ENCODE measurements at places on chromosomes 4 and X.

- DNase-seq, result no peak
Observed at GRCh38 chrX:68833855-68834331, 5.1 kb downstream of the EFNB1 start.

DNA sequence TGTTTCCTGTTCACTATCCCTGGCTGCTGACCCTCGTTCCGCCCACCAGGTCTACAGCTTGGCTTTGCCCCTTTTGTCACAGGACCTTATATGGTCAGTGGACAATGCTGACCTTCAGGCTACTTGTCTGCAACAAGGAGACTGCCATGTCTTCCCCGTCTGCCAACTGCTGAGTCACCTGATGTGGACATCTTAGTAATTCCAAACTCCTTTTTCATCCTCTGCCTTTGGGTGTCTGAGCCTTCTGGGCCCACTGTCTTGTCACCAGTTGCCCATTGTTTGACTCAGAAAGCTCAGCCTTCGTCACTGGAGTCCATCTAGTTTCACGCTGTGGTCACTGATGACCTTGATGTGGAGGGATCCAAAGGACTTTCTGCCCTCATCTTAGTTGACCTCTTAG lies 30.2 kb downstream of the GPRIN3 start:
- DNase-seq, result no peak

GRCh38 chr4:175637762-175638161 lies 174.3 kb downstream of the GPM6A start:
- DNase-seq, result no peak

GRCh38 chrX:103585411-103586313 lies at the start of gene TCEAL4:
Gene TCEAL4, plus strand, starts transcription at chrX:103585515. Its CDS starts 1,161 bp downstream, at chrX:103586676.
- no peak for DNase-seq

DNA sequence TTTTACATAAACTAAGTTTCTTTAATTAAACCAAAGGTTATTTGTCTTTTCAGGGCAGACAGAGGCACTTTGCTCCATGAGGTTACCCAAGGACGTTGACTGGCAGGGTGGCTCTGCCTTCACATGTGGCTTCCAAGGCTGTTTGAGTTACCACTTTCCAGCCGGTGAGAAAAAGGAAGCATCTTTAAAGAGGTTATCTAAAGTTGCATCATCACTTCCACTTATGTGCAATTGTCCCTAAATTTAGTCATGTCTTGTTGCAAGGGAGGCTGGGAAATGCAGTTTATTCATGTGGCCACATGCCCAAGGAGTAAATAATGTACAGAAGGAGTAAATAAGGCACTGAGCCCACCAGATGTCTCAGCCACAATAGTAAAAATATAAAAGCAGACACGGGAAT lies 29.0 kb upstream of the RAP1GDS1 start:
- no peak for DNase-seq

DNA sequence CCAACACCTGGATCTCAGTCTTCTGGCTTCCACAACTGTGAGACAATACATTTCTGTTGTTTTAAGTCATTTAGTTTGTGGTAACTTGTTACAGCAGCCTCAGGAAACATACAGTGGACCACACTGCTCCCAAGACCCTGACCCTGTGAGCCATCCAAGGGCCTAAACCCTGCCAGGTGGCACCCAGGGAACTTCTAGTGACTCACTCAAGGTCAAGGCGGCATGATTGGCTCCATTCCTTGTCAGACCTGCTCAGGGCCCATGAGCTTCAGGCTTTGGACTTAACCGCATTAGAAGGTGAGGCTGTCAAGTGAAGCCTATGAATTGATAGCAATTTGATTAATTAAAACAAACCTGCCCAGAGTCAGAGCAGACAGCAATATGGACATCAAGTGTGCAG lies 165.7 kb upstream of the MAMLD1 start:
- no peak for DNase-seq

DNA sequence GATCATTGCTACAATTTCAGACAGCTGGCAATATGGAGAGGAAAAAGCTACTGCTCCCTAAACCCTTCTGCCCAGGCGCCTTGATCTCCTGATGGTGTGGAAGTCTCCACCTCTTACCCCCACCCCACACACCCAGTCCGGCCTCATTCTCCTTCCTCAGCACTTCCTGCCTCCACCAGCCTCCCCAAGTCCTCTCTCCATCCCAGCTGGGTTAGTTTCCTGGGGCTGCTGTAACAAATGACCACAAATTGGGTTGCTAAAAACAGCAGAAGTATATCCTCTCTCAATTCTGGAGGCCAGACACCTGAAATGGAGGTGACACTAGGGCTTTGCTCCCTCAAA lies 1.1 kb upstream of the CCNQ start:
- DNase-seq, result no peak

DNA sequence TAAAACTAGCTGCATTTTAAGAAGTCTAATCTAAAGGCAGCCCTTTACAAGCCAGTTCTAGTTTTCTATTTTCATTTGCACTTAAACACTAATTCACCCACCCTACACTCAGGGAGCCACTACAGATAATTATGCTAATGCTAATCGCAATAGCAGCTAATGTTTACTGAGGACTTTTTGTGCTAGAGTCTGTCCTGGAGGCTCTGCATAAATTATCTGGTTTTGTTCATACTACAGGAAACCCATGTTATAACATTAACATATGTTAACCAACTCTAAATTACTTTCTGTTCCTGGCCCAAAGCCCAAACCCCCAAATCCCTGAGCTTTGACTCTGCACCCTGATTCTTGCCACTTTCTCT lies 480 bp upstream of the RADX start:
- DNase-seq, result no peak

DNA sequence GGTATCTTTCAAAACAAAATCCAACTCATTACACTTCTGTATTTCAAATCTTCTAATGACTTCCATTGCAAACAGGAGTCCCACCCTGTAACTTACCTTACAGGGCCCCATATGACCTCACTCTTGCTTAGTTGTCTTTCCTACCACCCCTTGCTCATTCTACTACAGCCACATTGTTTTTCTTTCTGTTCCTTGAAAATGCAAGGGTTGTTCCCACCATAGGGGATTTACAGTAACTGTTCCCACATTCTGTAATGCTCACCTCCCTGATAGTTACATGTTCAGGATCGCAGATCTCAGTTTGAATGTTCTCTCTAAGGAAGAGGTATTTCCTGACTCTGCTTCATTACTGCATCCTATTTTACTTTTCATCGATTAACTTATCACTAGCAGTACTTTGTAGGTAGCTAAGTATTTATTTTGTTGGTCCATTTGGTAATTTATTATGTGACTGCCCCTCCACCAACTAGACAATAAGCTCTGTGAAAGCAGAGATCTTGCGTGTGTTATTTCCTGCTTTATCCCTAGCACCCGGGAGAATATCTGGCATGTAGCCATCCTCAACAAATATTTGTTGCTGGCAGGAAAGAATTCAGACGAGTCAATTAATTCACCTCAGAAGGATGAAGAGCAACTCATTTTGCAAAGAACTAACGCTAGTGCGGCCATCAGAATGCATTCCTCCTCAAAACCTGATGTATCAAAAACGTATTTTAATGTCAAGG lies 21.4 kb downstream of the MAOB start:
- no peak for DNase-seq

DNA sequence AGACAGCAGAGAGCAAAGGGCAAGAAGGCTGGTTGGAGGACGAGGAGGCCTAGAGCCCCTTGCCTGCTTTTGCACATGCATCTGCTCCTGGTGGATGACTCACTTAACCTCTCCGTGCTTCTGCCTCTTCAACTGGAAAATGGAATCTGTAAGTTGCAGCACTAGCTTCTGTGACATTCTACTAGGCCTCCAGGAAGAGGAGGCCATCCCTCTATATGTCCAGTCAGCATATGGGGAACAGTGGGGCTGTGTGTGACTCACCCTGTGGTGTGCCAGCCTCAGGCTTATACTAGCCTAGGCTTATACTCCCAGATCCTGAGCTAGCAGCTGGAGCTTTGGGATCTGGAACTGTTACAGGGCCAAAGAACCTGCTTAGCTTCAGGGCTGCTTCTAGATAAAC lies 36.0 kb downstream of the RTL9 start:
- no peak for DNase-seq

GRCh38 chrX:113804819-113805218 lies 779.1 kb upstream of the HTR2C start:
- DNase-seq, result no peak

DNA sequence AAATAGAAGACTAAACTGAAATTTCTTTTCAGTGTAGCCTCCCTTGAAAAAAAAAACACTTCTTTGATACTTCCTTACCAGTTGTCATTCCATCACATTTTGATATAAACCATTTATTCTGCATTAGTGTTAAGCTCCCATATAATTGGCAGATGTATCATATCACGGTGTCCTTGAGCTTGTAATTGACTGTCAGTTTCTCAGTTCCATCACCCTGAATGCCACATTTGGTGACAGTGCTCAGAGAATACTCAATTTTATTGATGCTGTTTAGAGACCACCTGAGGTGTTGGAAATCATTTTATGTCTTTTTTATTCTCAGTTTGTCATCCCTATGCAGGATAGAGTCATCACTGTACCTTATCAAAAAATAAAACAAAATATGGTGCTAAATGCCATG lies 1528.2 kb downstream of the RAPGEF2 start:
- no peak for DNase-seq
